ENCODE measurements at places on chromosomes 7 and 10.

DNA sequence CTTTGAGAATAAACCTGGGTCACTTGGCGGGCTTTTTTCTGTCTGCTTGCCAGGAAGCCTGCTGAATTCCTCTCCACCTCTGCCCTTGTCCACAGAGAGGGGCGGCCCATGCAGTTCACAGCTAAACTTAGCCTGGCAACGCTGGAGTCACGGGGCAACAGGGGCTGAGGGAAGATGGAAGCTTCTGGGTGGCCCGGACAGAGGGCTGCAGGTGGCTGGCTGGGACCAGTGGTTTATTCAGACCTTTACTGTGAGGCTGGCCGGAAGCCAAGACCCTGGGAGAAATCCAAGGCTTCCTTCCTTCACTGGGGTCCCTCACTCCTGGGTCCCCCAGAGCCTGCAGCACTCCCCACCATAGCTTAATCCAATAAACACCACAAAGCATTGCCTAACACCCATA is 17.0 kb downstream of the ITPRIP start:
- DNase-seq: no peak

GRCh38 chr7:102842284-102842683 is 70.5 kb upstream of the LRRC17 start:
- no peak for DNase-seq

GRCh38 chr7:106614751-106615150 is 46.2 kb downstream of the CCDC71L start:
- DNase-seq: no peak

DNA sequence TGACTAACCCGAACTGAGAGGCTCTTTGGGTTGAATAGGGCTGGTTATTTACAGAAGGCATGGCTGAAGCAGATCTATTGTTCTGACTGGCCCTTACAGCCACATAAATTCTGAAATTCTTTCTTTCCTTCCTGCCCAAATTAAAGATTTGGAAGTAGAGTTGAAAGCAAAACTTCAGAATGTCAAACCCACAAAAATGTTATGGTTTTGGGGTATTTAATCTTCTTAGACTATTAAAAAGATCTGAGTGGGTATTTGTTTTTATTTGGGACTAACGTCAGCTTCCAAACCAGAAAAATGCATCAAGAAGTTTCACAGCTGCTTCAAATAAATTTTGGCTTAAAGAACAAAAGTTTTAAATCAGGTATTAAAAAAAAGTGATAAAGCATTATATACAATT is 124.5 kb downstream of the AHR start:
- no peak for DNase-seq

DNA sequence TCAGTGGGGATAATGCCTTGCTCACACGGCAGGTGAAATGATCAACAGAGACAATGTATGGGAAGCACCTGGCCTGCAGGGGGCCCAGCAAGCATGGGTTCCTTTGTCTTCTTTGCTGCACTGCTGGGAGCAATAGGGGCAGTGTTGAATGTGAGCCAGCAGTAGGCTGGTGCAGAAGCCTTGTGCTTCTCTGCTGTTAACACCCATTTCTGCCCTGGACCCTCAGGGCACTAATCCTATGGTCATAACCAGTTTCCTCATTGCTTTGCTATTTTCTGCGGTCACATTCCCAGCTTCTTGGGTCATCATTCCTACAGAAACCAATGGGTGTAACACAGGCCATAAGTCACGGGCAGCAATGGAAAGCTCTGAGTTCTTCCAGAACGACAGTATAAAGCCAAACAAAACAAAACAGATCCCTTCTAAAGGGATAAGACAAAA is 10.9 kb upstream of the LGI1 start:
- no peak for DNase-seq

- DNase-seq: no peak
Measured at GRCh38 chr7:4319280-4319679, 362.8 kb upstream of the FOXK1 start.

DNA sequence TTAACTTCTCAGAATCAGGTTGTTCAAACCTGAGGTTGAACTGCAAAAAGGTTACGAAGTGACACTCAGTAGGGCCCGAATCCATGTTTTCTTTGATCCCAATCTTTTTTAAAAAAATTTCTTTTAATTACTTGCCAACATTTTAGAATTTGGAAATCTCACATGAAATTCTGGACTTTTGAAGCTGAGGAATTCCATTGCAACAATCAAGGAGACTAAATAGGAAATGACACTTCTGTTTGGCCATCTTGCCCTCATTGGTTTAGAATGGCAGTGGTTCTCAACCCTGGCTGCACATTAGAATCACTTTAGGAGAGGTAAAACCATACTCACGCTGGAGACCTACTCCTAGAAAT is 471 bp upstream of the TOMM7 start:
- DNase-seq: no peak

- peak; percentile 60 for DNase-seq
Measured at GRCh38 chr10:6647811-6648526, 67.9 kb upstream of the PRKCQ start.

DNA sequence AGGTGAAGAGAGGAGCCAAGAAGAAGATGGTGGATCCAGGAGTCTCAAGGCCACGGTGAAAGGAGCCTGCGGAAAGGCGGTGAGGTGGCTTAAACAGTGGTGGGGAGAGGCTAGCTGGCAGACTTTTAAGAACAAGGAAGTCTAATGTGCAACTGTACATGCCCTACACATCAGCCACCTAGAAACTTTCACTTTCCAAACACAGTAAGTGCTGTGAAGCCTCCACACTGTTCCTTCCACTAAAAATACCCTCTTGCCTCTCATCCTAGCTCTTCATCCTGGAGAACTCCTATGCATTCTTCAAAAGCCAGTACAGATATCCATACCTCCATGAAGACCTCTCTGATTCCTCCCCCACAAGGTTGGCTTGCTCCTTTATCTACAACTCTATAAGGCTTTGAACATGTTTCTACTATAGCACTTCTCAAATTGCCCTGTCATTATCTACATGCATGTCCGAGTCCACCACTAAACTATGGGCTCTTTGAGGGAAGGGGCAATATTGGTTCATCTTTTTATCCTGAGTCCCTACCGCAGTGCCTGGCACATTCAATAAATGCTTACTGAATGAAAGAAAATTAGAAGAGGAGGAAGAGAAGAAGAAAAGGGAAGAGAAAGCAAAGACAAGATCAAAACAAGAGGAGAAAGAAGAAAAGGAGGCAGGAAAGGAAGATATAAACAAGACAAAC is 54.2 kb downstream of the DNAJC12 start:
- DNase-seq: no peak

GRCh38 chr7:151503902-151504714 is 15.6 kb downstream of the RHEB start:
- peak; percentile 33 for DNase-seq

DNA sequence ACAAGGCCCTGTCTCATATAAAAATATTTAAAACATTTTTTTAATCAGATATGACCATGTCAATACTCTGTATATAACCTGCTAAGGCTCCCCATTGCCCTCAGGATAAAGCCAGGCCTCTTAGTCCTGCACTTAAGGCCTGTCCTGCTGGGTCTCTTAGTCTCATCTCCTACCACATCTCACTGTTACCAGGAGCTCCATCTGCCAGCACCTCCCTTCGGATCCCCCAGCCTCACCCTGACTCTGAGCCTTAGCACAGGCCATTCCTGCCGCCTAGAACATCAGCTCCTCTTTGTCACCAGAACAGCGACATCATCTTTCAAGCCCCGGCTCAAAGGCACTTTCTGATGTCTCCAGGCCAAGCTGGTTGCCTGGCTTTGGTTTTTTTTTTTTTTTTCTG is 25.7 kb upstream of the GTF2IRD1 start:
- no peak for DNase-seq

DNA sequence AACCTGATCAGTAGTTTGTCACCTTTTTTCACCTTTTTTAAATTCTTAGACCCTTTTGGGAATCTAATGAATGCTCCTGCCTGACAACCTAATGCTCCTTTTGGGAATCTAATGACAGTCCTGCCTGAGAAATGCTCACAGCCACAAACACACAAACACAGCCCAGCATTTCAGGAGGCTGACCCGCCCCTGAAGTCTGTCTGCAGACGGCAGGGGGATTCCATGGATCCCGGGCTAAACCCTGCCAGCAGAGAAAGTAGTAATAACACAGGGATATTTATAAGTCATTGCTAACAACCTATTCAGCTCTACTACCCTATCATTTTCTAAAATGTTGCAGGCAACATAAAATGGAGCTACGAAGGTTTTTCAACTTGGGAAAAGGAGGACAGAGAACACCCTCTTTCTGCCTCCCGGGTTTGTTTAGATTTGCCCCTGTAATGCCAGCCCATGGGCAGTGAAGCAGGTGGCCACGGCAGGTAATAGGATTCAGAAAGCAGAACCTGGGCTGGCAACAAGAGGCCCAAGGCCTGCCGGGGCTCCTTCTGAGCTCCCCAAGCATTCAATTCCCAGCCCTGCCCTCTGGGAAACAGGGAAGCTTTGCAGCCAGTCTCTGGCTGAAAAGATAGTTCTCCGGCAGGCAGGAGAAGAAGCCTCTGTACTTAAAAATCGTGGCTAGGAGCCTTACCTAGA is 65.2 kb downstream of the CREB3L2 start:
- DNase-seq: no peak

GRCh38 chr10:110310741-110311140 is 6.0 kb upstream of the SMNDC1 start:
- no peak for DNase-seq

DNA sequence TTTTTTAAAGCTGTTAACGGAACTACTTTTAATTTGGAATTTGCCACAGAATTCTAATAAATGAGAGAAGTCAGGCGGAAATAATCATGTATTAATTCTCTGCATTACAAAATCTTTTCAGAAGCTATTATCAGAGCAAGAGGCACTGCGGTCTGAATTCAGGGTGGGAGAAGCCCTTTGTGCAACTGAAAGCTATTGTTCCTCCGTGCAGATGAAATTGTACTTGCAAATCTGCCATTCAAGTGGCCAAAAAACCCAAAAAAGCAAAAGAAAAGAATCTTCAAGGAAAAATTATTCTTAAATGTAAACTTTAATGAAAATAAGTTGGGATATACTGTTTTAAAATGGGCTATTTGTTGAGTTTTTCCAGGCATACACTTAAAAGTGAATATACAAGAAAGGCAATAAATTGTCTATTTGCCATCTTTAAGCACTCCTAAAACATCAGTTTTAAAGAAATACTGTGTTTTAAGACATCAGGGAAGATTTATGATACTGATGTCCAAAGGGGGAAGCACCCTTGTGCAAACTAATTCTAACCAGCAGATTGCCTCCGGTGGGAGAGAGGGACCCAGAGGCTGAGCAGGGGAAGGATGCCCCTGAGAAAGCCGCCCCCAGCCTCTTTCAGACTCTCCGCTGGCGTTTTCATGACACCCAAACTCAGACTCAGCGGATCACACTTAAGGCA is 351.2 kb downstream of the DNAJB6 start:
- no peak for DNase-seq

DNA sequence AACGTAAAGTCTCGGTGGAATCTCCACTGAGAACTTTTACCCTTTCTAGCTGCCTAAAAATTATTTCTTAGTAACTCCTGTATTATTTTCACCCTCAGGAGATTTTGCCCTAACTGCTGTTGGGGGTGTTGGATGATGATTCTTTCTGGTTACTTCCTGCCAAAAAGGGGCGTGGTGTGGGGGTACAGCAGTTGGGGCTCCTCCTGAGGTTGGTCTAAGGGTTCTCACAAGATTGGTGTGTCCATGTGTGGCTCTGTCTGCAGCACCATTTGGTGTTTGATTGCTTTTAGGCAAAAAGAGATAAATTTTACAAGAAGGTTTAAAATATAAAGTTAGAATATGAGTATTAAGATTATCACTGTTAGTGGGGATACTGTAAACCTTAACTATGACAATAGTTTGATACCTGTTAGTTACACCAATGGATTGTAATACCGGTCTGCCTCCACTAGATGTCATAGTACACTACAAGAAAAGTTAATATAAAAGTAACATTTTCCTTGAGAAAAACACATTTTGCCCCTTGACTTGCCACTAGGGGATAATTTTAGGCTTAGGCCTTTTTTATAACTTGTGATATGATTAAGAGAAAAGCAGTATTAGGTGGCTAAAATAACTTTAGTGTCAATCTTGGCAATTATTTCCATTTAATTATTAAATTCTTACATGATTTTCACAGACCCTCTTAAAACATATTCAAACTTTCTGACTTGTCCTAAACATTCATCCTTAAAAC is 928.7 kb downstream of the IPMK start:
- DNase-seq: no peak

GRCh38 chr7:34160261-34160752 is 255.0 kb downstream of the BMPER start:
- DNase-seq: no peak

GRCh38 chr7:96034940-96035727 is 262.8 kb downstream of the DYNC1I1 start:
- DNase-seq: no peak

- DNase-seq: no peak
Measured at GRCh38 chr10:116254422-116255155, 18.4 kb downstream of the GFRA1 start.

DNA sequence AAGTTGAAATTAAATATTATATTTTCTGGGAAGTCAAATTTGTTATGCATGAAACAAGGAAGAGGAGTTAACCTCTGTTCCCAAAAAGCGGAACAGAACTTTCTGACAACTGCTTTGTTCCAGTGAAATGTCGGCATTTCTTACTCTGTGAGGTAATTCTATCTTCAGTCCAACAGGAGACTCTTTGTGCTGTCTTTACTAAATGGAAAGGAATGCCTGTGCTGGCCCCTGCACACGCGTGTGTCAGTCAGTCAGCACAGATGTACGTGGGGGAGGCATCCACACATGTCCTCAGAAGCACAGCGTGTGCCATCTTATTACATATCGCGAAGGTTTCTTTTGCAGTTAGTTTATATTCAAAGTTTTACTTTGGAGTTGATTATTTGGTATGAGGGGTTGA is 37.5 kb downstream of the NET1 start:
- DNase-seq: no peak

- no peak for DNase-seq
Measured at GRCh38 chr7:115009139-115009538, 87.2 kb downstream of the MDFIC start.

DNA sequence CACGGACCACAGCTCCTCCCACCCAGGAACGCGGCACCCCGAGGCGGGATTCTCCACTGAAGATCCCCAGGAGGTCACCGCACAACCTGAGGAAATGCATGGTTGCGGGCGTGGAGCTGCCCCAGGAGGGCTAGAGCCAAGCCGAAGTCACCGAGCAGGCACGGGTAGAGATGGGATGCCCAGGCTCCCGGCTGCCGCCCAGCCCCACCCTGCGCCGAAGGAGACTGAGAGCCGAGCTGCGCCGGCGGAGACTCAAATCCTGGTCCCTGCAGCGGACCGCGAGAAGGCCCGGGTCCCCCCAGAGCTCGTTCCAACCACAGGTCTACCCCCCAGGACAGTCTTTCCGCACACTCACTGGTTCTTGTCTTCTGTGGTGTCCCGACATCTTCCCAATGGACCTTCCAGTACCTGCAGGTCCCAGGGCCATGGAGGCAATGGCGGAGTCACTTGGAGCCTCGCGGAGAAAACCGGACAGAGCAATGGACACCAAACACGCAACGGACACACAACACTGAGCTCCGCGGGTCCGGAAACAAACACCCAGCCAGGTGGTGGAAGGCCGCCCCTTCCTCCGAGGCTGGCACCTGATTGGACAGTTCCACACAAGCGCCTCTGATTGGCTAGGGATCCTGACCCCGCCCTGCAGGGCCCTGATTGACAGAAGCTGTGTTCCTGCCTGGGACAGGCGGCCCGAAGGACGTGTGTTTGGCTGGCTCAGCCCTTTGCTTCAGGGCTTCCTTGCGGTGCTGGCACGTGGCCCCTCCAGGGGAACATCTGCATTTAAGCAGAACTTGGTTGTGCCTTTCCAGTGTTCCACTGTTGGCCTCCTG is 331.9 kb upstream of the NUPR2 start:
- no peak for DNase-seq

Data from NK-92 treated with Interleukin-12 subunit alpha and Interleukin-12 subunit beta, amount 100 ng/mL, for 24 hours (cell line).